ENCODE measurements at places on chromosomes 2 and 18.

DNA sequence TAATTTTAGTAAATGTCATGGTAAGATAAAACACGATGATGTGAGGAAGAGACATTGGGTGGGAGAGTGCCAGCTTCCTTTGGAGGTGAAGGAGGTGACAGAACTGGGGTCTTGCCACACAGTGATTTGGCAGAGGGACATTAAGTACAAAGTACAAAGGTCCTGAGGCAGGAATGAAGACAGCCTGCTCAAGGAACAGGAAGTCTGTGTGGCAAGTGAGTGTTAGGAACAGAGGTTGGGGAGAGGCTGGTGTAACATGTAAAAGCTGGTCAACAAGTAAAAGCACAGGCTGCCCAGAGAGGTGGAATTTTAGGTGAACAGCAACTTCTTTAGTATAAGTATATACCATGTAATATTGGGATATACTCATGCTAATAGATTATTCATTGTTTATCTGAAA, 73.1 kb downstream of the INPP5D start:
- no peak for DNase-seq

DNA sequence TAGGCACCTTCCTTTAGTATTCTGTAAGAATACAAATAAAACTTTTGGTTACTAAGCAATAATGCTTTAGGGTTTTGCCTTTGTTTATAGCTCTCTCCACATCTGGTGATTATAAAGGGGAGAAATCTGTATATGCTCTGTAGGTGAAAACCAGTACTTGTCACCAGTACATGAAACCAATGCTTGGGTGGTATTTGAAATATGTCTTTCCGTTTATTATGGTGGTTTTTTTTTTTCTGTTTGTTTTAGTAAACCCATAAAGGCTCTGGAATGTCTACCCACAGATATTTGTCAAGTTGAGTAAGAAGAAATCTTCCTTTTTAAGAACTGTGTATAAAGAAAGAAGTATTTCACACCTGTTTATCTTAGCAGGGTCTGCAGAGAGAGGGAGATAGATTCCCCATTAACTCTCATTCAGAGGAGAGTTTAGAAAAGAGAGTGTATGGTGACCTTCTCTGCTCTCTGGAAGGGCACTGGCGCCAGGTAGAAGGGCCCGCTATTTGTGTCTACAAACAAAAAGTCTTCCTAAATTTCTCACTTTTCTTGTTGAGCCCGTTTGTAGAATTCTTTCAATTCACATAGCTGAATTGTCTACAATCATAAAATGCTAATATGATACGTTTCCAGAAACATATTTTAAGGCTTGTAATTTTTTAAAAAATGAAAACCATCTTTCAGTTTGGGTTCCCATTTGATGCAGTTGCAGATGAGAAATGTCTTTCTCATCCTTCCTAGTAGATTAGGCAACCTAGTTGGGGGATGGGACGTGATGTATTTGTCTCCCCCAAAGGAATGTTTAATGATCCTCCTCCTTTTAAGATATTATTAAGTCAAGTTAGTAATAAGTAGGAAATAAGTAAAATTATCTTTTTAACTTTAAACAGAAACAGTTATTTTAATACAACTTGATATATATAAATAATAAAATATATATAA, 33.9 kb downstream of the MAP3K20 start:
- no peak for DNase-seq

- no peak for DNase-seq
Observed at GRCh38 chr2:9397201-9397600, 26.1 kb downstream of the ITGB1BP1 start.

- no peak for DNase-seq
Observed at GRCh38 chr2:44364604-44365003, 2.9 kb downstream of the CAMKMT start.

DNA sequence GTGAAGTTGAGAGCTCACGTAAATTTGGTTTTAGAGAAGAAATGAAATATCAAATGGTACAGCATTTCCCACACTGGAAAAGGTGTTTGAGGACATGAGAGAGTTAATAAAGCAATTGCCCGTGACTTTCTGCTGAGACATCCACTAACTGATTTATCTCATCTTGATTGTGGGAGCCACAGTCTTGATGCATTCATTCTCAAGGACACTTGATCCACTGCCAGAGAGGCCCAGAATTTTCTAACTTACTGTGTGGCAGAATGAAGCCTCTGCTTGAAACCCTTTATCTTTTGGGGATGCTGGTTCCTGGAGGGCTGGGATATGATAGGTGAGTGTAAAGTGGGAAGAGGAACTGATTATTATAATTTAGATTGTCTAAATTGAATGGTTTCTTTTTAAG, at the start of gene CPO:
TSS of gene CPO (plus strand) at position 179 of the 400 bp plus-strand sequence. CDS start at position 261, 82 bp downstream.
- DNase-seq: no peak

- DNase-seq: no peak
Observed at GRCh38 chr2:241062389-241063092, 39.5 kb downstream of the MTERF4 start.

DNA sequence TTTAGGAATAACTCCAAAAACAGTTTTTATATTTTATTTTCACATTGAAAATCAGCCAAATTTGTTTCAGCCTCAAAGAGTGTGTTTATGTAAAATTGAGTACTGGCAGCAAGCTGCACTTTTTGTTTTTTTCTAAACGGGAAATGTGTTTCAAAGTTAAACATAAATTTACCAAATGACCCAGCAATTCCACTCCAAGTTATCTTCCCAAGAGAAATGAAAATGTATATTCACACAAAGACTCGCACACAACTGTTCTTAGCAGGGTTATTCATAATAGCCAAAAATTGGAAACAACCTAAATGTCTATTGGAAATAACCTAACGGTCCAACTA, 9.3 kb downstream of the ALPK2 start:
- DNase-seq: no peak
